ENCODE measurements at places on chromosomes 1 and 21.

DNA sequence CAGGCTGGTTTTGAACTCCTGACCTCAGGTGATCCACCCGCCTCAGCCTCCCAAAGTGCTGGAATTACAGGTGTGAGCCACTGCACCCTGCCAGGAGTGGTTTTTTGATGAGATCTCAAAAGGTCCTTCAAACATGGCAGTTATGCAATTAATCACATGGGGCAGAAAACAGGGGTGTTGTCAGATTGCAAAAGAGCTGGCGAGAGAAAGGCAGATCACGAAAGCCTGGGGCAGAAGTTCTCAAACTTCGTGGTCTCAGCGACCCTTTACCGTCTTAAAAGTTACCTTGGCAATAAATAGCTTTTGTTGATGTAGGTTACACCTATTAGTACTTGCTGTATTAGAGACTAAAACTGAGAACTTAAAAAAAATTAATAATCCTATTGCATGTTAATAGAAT lies 16.1 kb downstream of the CNR2 start:
- DNase-seq: no peak

GRCh38 chr1:61004262-61005003 lies 77.9 kb upstream of the NFIA start:
- no peak for DNase-seq

DNA sequence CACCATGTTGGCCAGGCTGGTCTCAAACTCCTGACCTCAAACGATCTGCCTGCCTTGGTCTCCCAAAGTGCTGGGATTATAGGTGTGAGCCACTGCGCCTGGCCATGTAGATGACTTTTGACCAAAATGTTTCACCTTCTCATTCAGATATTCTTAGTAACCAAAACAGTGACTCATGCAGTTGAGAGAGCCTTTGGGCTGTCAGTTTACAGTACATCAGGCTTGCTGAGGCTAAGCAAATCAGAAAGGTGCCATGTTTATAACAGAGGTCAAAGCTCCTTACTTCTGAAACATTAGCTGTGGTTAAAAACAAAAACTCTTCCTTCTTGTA lies 21.0 kb downstream of the CNIH4 start:
- no peak for DNase-seq

GRCh38 chr1:198042168-198042567 lies 114.6 kb upstream of the NEK7 start:
- no peak for DNase-seq

GRCh38 chr1:26626994-26627393 lies 68.8 kb upstream of the ARID1A start:
- DNase-seq: no peak

DNA sequence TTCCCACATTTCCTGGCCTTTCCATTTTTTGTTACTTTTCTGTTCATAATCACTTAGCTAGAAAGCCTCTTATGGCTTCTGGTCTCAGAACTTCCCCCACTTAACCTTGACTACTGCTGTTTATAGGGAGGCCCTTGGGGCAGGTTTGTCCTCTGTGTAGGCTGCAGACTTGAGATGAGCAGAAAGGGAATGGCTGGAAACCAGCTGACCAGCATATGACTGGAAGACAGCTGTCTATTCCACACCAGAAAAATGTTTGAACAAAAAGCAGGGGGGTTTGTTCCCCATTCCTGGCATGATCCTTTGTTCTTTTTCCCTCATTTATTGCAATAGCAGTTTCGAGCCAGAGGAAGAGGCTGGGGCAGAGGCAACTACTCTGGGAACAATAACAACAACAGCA lies 4.9 kb upstream of the SH3D21 start:
- no peak for DNase-seq

GRCh38 chr1:187509091-187509490 lies 680.3 kb downstream of the PLA2G4A start:
- DNase-seq: no peak

DNA sequence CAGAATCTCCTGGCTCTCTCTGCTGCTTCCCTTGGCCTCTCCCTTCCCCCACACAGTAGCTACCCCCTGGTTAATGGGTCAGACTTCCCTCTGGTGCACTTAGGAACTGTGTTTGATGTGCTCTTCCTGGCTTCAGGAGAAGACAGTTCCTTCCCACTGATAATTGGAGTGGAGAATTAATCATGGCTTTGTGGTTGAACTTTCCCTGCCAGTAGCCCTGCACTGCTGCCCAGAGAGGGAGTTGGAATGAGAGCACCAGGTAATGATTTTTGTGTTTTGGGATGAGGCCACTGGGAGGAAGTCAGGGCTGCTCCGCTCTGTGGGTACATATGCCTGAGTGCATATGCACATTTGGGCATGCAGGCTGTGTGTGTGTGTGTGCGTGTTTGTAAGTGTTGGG lies 39.7 kb upstream of the PADI2 start:
- DNase-seq: no peak
